Retinal pigment epithelial cell (primary cell): ENCODE measurements at places on chromosomes 13 and 19.

- no peak for DNase-seq
These were observed 10.8 kb downstream of the PAK4 start for GRCh38 chr19:39136225-39136940.

DNA sequence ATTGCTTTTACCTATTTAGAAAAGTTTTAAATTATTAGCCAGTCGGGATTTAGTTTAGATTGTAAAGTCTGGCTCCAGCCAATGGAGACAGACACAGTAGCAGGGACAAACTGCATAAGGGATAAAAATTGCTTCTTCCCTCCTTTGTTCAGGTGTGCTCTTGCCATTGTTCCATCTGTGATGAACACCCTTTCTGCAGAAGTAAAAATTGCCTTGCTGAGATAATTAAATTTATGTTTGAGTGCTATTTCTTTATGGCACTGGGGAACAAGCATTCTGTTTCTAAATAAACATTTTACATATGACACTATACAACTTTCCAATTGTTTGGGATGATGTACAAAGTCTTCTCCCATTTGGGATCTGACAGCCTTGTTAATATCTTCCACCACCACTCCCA lies 18.0 kb downstream of the OR7C2 start:
- DNase-seq, result no peak

GRCh38 chr13:89746554-89746953 lies 1600.9 kb upstream of the MIR17HG start:
- peak; percentile 80 for DNase-seq

GRCh38 chr13:20738616-20739015 lies 35.1 kb downstream of the IL17D start:
- no peak for DNase-seq

GRCh38 chr13:24141333-24141910 lies 19.1 kb upstream of the SPATA13 start:
- DNase-seq, result no peak

GRCh38 chr13:51976423-51976822 lies 34.8 kb downstream of the ATP7B start:
- no peak for DNase-seq

GRCh38 chr13:44131069-44131614 lies 242.5 kb upstream of the SERP2 start:
- no peak for DNase-seq

GRCh38 chr13:26836626-26837025 lies 76.0 kb upstream of the GPR12 start:
- DNase-seq, result no peak

GRCh38 chr13:96551546-96551945 lies 442.7 kb downstream of the OXGR1 start:
- no peak for DNase-seq

DNA sequence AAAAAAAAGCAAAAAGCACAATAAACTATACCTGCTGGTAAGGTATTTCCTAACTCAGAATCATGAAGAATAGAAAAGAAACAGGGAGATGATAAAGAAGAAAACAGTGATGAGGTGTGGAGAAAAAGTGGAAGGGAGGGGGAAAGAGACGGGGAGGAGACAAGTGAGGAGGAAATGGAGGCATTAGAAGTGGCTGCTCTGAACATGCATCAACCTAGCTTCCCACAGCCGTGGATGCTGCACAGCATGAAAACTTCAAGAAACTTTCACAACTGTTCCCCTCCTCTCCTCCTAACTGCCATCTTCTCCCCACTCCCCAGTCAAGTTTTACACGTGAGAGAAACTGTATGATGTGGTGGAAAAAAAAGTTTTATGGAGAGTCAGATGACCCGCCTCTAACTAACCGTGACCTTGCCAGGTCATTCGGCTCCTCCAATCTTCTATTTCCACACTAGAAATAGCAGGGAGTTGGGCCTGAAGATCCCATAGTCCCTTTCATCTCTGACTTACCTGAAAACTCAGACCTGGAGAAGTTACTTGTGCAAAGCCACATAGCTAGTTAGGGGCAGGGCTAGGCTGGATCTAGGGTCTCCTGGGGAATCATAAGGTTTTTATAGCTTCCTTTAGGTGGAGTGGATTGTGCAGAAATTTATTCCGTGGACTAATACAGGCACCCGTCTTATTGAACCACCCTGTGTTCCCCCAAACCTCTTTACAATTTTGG lies 461.9 kb downstream of the KLF5 start:
- no peak for DNase-seq

DNA sequence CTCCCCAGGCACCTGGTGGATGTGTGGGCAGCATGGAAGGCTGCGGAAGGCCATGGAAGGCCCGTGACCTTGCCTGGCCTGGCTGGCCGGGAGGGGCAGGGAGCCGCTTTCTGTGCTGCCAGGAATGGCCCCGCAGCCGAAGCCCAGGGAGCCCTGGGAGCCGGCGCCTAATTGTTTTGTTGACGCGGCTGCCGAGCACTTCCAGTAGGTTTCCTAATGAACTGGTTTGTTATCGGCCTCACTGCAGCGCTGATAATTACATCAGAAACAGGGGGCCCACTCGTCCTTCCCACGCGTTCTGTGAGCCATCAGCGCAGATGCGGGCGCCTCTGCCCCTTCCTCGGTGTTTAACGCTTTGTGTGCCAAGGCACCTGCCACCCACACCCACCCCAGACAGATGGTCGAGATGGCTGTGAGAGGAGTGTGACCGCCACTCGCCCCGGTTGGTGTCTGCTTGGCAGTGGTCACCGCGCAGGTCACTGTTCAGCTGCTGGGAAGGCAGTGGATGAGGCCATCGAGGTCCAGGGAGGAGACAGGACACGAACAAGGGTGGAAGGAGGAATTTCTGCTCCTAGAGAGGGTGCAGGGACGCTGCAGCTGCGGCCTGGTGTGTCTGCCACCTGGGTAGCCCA lies 124.5 kb downstream of the KDM4B start:
- no peak for DNase-seq

GRCh38 chr13:94322925-94323763 lies 156.3 kb downstream of the DCT start:
- no peak for DNase-seq

DNA sequence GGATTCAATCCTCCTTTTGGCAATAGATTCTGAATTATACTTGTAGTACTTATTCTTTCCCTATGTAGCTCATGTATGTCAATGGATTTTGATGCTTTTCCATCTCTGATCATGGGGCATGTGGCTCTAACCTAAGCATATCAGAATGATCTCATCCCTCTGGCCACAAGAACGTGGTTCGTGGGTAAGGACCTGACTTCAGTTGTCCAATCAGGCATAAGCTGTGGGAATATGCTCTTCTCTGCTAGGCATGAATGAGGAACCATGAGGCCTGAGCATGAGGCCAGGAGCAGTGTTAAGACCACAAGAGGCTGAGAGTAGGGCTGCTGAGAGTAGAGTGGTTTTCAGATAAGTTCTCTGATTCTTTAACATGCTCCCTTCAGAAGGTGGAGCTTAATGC lies 292.4 kb upstream of the TSHZ3 start:
- DNase-seq, result no peak

DNA sequence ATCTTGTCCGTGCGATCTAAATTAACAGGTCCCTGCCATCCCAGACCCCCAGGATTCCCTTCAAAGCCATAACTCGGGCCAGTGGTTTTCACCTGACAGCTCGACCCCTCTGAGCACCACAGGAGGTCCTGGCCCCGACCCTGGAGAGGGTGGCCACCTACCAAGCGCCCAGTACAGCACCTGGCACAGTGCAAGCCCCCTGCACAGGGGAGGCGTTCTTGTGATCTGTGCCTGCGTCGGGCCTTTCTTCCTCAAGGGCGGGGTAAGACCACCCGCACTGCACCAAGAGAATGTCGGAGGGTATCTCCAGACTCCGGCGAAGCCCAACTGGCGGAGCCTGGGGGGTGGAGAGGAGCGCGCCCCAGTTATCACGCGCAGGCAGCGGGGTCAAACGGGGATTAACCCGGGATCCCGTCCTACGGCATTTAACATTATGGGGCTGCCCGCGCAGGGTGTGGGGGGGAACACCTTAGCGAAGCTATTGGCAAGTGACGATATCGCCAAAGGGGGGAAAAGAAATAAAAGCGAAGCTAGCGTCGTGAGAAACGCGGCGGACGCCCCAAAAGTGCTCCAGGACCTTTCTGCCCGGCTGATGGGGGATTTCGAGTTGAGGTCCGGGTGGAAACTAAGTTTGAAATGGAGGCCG lies 1.3 kb upstream of the HNRNPL start:
- DNase-seq, result no peak

- DNase-seq, result no peak
These were observed 245.0 kb downstream of the KLF5 start for GRCh38 chr13:73303851-73304250.

- no peak for DNase-seq
These were observed 1.8 kb upstream of the CCNA1 start for GRCh38 chr13:36430247-36431203.

DNA sequence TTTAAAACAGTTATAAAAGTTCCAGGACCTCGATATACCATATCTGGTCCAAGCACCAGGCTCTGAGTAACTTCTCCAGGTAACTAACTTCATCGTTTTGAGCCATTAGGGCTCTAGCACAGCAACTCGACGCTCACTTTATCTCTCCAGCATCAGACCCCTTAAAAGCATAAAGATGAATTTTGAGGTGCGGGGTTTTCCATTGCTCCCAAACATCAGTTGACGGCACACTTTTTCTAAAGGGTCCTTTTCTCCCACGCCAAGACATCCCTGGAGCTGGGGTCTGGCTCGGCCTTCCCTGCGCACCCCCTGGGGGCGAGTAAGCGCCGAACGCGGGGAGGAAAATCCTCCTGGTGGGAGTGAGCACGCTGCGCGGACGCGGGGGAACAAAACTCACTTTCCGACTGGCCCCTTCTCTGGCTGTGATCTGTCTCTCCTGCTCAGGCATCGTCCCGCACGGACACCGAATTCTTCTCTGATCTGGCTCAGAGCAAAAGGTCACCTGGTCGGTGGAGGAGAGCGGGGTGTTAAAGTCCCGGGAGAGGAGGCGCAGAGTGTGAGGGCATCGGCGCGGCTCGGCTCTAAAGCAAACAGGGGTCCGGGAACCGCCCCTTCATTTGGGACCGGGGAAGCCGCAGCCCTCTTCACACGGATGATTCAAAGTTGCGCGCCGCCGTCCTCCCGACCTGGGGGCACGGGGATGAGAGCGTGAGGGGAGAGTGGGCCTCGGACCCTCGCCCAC lies at the start of gene ATP7B:
Gene ATP7B (minus strand): TSS at position 561 of the 742 bp plus-strand sequence. CDS start 113 bp downstream, at position 448.
- no peak for DNase-seq

GRCh38 chr13:108361769-108362168 lies 92.3 kb downstream of the TNFSF13B start:
- DNase-seq, result no peak

DNA sequence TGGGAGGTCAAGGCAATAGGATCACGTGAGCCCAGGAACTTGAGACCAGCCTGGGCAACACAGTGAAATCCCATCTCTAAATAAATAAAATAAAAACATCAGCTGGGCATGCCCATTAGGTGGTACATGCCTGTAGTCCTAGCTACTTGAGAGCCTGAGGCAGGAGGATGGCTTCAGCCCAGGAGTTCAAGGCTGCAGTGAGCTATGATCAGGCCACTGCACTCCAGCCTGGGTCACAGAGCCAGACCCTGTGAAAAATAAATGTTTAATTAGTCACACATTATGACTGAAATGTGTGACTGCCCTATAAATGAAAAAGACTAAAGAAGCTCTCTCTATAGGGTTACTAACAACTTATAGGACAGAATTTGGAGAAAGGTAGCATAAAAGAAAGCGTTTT lies 37.7 kb downstream of the USP12 start:
- DNase-seq, result no peak

DNA sequence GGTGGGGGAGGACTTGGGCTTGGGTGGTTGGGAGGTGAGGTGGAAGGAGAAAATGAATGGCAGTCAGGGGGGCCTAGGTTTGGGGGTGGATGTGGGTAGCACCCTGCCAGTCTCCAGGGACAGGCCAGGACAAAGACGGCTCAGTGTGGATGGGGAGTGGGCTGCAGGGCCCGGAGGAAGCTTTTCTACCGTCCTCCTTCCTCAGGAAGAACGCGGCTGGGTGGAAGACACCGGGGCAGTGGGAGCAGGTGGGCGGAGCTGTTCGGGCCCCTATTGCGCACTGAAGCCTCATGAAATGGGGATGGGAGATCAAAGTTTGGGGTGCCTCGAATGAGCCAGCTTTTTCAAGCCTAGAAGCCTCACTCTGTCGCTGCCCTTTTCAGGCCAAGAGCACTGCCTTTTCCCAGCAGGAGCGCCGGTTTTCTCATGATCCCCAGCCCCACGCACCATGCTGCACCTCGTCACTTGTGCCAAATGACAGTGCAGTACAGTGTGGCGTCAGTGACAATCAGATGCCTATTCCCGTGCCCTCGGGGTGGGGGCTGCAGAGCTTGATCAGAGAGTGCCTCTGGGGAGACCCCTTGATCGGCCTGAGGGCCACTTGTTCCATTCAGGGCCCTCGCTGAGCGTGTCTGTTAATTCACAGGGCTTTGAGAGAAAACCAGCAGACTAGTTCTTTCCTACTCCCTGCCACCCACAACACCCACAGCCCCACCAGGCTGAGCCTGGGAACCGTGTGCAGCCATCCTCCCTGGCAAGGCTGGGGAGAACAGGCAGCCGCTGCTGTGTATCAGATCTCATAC lies 1.5 kb downstream of the CALM3 start:
- DNase-seq, result no peak

DNA sequence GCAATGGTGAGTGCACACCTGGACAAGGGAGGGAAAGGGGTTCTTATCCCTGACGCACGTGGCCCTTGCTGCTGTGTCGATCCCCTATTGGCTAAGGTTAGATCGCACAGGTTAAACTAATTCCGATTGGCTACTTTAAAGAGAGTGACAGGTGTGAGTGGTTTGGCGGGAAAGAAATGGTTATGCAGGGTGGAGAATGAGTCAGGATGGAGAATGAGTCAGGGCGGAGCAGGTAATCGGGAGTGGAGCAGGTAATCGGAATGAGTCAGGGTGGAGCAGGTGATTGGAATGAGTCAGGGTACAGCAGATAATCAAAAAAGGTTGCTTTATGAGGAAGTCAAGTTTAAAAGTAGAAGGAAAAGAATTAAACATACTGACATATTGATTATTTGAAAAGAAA lies 24.4 kb upstream of the SIAH3 start:
- no peak for DNase-seq
